ENCODE measurements at places on chromosomes 5 and 9. TPM values are rescaled to one million over a fixed set of nuclear protein-coding genes. Genes with fewer than 3 reads are reported as not detected.

Gene CDHR2
- 1.5 TPM for total RNA-seq

Gene MEIKIN
- total RNA-seq = not detected

Gene CCNG1
- total RNA-seq = 130 TPM

Gene FBLL1
- total RNA-seq = 1.1 TPM

- no peak for DNase-seq
- H3K4me3 ChIP-seq = no peak overlapping the region
- no peaks in the 10 kb centered on the region for H3K4me1 ChIP-seq
- no peak overlapping the region for H3K27ac ChIP-seq
- no peaks in the 10 kb centered on the region for H3K27me3 ChIP-seq
Measured at GRCh38 chr5:128015478-128015877, 68.1 kb upstream of the SLC12A2 start.

DNA sequence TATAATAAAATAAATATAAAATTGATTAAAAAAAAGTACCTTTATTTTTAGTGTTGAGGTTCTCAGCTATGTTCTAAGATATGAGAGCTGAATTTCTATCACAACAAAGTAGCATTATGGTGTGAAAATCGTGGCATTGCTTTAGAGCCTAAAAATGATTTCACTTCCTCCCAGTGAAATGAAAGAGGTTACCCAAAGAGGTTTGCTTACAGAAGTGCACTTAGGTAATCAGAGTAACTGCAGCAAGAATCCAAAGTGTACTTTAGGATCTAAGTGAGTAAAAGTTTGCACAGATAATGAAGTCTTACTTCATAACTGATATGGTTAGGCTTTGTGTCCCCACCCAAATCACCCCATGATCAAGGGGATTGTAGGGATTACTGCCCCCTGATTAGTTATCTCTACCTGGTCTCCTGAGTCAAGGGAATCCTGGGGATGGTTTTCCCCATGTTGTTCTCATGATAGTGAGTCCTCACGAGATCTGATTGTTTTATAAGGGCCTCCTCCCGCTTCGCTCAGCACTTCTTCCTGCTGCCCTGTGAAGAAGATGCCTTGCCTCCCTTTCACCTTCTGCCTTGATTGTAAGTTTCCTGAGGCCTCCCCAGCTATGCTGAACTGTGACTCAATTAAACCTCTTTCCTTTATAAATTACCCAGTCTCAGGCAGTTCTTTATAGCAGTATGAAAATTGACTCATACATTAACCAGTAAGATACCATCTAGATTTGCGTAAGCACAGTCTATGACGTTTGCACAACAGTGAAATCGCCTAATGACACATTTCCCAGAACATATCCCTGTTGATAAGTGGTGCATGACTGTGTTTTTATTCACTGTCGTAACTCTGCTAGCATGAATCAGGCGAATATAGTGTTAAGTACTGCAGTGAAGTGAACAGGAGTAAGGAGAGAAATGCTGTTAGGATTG lies 40.3 kb upstream of the LRRC70 start:
- H3K27ac ChIP-seq = no peak overlapping the region
- H3K4me3 ChIP-seq = no peak overlapping the region
- no peaks in the 10 kb centered on the region for H3K27me3 ChIP-seq
- DNase-seq = peak; percentile 9
- peaks cover 1% of the 10 kb centered on the region for H3K36me3 ChIP-seq

DNA sequence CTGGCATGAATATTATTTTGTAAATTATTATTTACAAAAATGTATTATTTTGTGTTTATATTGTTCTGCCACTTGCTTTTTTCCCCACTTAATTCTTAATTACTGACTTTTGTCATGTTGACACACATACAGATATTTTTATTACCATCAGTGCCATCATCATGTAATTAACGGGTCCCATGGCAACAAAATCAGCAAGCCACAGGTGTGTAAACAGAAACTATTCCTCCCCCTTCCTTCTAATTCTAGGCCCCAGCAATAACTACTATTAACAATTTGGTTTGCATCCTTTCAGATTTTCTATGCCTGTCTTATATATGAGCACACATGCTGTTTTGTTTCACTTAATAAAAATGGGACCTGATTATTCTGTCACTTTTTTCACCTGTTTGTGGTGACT lies 29.3 kb downstream of the CYFIP2 start:
- no peaks in the 10 kb centered on the region for H3K27me3 ChIP-seq
- H3K27ac ChIP-seq = no peak overlapping the region
- H3K4me1 ChIP-seq = no peaks in the 10 kb centered on the region
- no peak overlapping the region for H3K4me3 ChIP-seq
- H3K36me3 ChIP-seq = peaks cover 2% of the 10 kb centered on the region
- DNase-seq = no peak

DNA sequence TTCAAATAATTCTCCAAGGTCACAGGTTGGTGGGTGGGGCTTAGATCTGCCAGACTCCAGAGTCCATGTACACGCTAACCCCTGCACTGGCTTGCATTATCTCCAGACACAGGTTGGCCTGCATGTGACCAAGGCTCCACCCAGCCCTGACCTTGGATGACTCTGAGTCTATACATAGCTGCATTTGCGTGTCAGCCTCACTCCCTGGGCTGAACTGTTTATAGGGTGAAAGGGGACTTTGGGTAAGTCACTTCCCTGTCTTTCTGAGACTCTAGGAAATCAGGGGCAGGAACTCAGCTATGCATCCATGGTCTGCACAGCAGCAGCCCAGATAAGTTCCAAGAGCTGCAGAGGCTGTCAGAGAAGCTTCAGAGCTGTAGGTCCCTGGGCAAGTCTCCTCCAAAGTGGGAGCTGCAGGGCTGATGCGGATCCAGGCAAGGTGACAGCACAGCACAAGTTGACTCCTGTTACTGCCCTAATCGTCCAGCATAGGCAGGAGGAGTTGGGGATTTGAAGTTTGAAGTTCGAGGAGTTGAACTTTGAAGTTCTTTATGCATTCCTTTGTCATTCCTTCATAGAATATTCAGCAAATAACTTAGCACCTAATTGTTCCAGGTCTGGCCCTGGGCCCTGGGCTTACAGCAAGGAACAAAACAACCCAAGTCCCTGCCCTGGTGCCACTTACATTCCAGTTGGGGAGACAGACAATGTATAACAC lies 53.4 kb downstream of the SLC22A5 start:
- DNase-seq = no peak
- H3K27me3 ChIP-seq = no peaks in the 10 kb centered on the region
- peaks cover 35% of the 10 kb centered on the region for H3K4me1 ChIP-seq
- no peak overlapping the region for H3K4me3 ChIP-seq
- no peaks in the 10 kb centered on the region for H3K36me3 ChIP-seq

- no peaks in the 10 kb centered on the region for H3K4me1 ChIP-seq
- no peaks in the 10 kb centered on the region for H3K27me3 ChIP-seq
- H3K27ac ChIP-seq = no peak overlapping the region
- no peak overlapping the region for H3K4me3 ChIP-seq
Measured at GRCh38 chr9:98667005-98667640, 41.6 kb downstream of the GABBR2 start.

Measured in lung (tissue), 17 donors.